H4 (cell line): ENCODE measurements at places on chromosomes 5 and 9. TPM values are rescaled to one million over a fixed set of nuclear protein-coding genes. Genes with fewer than 3 reads are reported as not detected.

Gene PTGES
- total RNA-seq, result 13.0 and 14.2 TPM in 2 replicates

Gene ARSK
- 9.2 and 10.2 TPM in 2 replicates for total RNA-seq

Gene GPR151
- total RNA-seq, result not detected in 2 replicates

Gene ACOT12
- not detected in 2 replicates for total RNA-seq

Gene NR2F1
- 6.5 and 10.3 TPM in 2 replicates for total RNA-seq

- no peak for DNase-seq
Observed at GRCh38 chr9:15155826-15156225, 151.2 kb downstream of the TTC39B start.

GRCh38 chr5:8879248-8879647 is 666.6 kb downstream of the SEMA5A start:
- no peak for DNase-seq

DNA sequence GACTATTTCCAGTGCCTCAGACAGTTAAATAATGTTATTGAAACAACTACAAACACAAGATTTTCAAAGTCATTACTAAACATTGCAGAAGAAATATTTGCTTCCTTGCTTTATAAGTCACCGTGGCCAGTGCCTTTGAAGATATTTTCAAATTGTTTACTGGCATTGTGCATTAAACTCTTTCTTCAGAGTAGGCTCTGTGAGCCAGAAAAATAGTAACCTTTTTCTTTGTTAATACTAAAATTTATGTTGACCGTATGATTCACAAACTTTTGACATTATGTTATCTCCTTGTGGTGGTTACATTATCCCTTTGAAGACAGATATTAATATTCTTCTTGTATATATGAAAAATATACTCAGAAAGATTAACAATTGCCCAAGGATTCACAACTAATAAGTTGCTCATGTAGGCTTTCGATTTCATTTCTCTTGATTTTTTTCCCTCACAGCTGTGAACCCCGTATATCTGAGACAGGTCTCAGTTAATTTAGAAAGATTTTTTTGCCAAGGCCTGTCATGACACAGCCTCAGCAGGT is 140.1 kb downstream of the NR3C1 start:
- no peak for DNase-seq

DNA sequence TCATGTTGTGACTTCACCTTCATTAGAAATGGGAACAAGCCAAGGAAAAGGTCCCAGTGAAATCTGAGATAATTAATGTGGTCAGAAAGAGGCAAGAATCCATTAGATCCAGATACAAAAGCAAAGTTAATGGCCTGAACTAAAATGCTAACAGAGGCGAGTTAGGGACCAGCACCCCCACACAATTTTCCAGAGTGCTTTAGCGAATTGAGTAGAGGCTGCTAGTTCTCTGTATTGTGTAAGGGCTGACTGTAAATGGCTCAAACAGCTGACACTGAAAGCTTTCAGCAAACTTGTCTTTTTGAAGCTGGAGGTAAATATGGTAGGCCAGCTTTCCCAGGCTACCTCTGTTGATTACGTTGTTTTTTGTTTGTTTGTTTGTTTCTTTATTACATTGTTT is 75.5 kb downstream of the CSNK1A1 start:
- DNase-seq, result peak; percentile 23

GRCh38 chr5:152246401-152246800 is 158.7 kb downstream of the NMUR2 start:
- no peak for DNase-seq

DNA sequence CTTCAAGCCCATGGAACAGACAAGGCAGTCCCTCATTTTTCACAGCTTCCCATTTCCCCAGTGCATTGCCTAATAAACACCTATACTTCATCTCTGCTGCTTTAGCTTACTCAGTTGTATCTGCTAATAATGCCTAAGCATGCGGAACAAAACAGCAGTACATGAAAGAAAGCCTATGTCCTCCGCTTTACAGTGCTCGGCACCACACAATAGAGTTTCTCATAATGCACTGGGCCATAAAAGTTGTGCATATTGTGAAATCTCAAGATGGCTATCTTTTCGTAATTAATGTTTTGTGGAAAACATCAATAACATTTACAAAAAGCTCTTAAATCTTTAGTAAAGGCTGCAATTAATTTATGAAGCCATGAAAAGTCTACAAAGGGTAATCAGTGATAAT is 69.3 kb downstream of the DENND1A start:
- DNase-seq, result no peak

DNA sequence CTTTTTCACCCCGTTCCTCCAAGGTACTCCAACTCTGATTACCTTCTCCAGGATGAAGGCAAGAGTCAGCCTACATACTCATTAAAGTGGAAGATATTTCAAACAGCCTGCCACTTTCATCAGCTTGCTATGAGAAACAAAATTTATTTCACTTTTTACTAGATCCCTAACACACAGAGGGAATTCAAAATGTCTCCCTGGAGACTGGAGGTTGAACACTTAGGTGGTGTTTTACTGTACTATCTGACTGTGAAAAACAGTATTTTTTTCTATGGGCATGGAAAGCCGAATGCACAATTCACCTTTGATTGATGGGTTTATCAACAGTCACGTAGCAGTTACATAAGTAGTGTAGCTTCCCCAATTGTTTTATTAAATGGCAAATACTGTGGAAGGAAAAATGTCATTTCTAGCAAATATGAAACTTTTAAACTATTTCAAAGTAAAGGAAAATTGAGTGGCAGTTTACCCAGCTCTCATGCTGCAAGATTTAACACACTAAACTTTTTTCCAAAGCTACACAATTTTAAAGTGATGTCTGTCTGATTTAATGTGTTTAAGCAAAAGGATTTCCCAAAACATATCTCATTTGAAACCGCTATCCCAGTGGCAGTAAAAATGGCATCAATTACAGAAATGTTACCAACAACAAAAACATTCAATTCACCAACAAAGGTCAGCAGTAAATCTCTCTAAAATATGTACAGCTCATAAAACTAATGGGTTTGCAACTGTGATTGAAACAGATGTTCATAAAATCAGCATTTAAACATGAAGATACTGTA is 125.0 kb upstream of the TLE4 start:
- DNase-seq, result no peak

- DNase-seq, result no peak
Observed at GRCh38 chr9:130194378-130194932, 22.3 kb downstream of the NCS1 start.

DNA sequence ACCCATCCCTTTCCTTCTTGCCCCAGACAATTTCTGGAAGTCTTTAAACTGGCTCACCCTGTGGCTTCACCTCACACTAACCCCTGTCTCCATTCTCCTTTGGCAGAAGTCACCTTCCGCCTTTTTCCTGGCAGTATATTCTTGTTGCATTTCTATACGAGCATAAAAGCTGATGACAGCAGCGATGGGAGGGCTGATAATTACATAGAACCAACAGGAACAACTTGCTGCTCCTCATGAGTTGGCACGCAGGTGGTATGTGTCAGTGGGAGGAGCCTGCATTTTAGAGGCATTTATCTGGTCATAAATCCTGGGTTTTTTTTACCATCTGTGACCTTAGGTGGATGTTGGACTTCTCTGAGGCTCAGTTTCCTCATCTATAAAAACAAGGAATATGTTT is 61.4 kb upstream of the CKMT2 start:
- no peak for DNase-seq

DNA sequence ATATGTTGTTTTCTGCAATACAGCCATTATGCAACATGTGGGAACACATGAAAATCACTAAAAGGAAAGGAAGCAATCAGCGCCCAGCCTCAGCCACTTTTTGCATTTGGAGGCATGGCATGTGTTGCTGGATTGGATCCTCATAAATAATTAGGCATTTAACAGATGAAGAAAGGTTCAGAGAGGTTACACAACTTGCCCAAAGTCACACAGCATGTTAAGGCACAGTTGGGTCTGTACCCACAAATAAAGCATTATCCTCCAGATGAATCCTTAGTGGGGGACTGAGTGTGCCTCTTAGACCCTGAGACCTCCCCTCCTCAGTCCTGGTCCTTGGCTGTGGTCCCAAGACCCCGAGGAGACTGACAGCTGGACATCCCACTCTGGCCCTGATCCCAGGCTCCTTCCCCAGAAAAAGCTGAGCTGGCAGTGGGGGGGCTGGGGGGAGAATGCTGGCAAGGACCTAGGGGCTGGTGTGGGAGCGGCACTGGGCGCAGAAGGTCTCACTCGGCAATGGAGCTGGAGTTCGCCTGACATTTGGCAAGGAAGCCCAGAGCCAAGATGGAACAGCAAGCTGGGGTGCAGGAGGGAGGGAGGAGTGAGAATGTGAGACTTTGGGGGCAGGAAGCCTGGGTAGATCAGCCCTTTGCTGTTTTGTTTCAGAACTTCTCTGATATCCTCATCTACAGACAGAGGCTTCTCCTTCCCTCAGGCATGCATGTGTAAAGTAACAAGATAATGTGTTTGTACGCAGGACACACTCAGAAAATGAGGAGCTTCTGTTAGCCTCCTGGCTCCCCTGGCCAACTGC is 6.9 kb upstream of the AKNA start:
- DNase-seq, result no peak

DNA sequence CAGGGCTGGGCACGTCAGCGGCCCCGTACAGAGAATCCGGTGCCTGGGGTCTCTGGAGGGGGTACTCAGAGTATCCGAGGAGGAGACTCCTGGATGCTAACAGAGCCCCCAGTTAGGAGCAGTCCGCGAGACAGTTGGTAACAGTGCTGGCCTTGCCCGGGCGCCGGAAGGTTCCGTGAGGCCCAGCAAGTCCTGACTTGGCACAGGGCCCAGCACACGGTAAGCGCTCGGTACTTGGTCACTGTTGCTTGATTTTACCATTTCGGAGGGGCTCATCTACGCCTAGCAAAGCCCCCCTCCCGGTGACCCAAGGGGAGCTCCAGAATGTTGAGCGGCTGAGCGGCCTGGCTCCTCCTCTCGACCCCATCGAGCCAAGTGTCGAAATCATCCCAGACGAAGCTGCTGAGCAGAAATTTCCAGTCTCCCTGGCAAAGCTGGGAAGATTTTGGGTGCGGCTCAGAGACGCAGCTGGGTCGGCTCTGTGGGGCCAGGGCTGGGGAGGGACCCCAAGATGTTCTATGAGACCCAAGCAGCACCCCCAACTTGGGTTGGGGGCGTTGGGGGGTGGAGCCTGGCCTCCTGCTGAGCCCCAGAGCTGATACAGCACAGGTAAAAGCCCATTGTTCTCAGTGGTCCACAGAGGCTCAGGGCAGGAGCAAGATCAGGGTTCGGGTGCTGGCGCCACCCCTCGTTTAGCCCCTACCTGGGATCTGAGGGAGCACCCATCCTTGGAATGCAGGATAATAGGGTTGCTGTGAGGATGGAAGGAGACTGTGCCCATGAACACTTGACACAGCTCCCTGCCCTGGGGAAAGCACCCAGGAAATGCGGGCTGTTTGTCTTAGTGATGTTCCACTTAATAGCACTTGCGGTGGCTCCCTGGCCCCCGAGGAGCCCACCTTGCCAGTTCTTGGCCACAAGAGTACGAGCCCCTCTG is 137.2 kb downstream of the C9orf50 start:
- DNase-seq, result peak; percentile 81

- no peak for DNase-seq
Observed at GRCh38 chr9:76873056-76873792, 32.7 kb downstream of the PRUNE2 start.

GRCh38 chr9:3457175-3457574 is 68.6 kb downstream of the RFX3 start:
- DNase-seq, result no peak

DNA sequence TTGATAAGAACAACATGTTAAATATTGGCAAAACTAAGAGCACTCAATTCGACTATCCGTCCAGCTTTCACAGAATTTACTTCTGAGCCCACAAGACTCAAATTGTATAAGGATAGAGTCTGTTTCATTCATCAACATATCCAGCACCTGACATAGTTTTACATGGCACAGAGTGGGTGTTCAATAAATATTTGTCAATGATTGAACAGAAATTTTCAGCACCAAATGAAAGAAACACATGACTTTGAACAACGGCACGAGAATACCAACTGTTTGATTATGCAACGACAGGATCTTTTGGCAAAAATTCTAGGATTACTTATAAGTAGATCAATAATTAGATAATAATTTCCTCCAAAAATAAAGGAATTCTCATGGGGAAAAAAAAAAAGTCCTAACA is 41.8 kb downstream of the SKP2 start:
- DNase-seq, result no peak

GRCh38 chr9:108396193-108396592 is 459.6 kb downstream of the ACTL7B start:
- no peak for DNase-seq

- no peak for DNase-seq
Observed at GRCh38 chr5:135822959-135823358, 11.5 kb upstream of the SLC25A48 start.
